ENCODE measurements at places on chromosomes 16 and 17. TPM values are rescaled to one million over a fixed set of nuclear protein-coding genes. Genes with fewer than 3 reads are reported as not detected.

- peak; percentile 81 for DNase-seq
Measured at GRCh38 chr16:4319454-4320421, 3.9 kb downstream of the GLIS2 start.

The LHX1 gene
- polyA plus RNA-seq = 10.6 TPM

DNA sequence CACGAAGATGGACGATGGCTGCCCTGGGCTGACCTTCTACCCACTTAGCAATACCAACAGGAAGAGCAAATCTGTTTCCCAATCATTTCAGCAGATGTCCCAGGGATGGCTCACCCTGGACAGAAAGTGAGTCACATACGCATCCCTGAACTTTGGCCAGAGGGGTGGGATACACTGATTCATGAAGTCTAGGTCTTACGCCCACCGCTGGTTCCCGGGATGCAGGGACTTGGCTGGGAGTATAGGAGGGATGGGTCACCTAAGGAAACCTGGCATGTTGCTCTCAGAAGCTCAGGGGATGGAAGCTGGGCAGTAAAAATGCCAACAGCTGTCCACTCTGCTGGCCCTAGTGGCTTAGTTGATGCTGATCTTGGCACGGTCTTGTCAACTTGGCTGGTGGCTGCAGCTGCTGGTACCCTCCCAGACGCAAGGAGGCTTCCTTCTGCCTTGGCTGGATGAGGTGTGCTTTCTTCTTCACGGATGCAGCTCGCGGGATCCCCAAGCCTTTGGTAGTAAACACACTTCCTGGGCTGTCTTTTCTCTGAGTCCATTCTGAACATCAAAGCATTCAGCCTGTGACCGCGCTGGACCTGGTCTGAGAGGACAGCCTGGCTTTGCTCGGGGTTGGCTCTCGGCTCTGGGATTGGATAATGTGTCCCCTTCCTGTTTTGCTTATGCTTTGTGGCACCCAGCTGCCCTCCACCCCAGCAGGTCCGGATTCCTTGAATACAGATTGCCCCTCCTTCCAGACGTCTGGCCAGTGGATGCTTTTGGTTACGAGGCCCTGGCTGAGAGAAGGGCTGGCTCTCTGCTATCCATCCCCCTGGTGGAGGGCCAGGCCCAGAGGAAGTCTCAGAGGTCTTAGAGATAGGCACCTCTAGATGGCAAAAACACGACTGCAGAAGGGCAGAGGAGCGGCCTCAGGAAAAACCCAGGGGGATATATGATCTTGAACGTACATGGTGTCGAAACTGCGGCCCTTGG lies 71.5 kb downstream of the RAP1GAP2 start:
- DNase-seq = no peak

DNA sequence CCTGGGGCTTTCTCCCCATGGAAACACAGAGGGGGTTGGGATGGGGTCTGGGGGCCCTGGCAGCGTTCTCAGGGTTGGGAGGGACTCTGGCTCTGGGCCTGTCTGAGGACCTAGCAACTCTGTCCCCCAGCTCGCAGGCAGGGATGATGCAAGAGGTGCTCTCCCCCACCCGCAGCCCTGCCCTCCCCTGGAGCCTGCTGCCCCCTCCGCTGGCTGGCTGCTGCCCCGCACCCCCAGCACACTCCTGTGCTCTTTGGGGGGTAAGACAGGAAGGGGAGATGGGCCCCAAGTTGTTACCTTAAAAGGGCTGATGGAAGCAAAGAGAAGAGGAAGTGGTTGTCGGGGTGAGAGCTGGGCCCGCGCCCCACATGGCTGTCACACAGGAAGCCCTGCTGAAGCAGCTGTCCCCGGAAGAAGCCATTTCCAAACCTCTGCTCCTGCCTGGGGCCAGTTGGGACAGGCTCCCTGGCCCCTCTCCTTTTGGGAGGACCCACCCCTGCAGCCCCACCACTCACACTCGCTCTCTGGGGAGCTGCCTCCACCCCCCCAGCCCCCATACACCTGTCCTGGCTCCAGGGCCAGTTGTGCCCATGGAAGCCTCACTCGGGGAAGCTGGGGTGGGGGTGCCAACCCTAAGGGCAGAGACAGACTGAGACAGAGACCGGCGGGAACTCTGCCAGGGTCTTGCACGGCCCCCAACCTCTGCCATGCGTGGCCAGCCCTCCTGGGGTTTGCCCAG lies 2.5 kb downstream of the CORO1A start:
- no peak for DNase-seq

GRCh38 chr17:759964-760363 lies 7.9 kb upstream of the GEMIN4 start:
- DNase-seq = no peak

DNA sequence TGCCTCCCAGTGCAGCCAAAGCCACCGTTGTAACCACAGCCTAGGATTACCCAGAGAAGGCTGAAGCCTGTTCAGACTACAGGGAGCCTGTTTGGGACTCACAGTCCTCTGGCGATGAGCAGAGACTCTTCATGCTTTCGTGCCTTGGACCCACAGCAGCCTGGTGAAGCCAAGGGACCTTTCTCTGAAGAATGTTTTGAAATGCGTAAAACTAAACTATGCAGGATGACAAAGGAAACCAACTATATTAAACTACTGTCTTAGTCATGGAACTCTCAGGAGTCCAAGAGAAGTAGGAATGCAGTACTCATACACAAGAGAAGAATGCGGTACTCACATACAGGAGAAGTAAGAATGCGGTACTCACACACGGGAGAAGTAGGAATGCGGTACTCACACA lies 20.9 kb downstream of the ABR start:
- no peak for DNase-seq

DNA sequence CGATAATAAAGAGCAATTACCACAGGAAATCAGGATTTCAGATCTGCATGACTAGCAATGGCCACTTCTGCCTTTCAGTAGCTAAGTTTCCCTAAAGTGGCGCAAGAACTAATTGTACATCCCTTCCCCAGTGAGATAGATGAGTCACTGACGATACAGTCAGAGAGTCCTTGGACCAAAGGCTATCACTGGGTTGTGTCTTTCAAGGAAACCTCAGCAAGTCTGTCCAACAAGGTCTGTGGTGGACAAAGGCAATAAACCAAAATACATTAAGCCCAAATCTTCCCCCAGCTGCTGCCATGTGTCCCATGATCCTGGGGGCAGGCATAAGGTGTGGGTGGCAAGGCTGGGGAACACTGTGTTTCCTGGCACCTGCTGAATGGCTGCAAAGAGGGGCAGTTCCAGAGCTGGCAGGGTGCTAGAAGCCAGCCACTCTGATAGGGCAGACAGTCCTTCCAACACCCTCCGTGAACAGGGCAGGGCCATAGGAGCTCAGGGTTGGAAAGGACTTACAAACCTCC lies 20.5 kb upstream of the MTMR4 start:
- DNase-seq = no peak

The SPATA32 gene
- polyA plus RNA-seq = not detected

DNA sequence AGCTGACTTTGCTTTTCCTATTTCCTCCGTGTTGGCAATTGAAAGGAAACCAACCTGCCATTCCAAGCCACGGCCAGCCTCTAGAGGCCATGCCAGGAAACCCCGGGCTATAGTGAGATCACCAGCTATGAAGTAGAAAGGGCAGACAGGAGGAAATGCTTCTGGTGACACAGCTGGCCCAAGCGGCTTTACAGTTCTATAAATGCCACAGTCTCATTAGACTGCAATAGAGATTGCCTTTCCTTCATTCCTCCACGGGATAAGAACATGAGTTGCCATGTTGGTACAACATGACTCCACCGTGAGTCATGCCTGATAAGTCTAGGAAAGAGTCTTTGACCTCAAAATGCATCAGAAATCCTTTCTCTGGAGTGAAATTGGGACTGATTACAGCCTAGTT lies 384.9 kb downstream of the GRIN2A start:
- DNase-seq = no peak

The PPP1R27 gene
- not detected for polyA plus RNA-seq

DNA sequence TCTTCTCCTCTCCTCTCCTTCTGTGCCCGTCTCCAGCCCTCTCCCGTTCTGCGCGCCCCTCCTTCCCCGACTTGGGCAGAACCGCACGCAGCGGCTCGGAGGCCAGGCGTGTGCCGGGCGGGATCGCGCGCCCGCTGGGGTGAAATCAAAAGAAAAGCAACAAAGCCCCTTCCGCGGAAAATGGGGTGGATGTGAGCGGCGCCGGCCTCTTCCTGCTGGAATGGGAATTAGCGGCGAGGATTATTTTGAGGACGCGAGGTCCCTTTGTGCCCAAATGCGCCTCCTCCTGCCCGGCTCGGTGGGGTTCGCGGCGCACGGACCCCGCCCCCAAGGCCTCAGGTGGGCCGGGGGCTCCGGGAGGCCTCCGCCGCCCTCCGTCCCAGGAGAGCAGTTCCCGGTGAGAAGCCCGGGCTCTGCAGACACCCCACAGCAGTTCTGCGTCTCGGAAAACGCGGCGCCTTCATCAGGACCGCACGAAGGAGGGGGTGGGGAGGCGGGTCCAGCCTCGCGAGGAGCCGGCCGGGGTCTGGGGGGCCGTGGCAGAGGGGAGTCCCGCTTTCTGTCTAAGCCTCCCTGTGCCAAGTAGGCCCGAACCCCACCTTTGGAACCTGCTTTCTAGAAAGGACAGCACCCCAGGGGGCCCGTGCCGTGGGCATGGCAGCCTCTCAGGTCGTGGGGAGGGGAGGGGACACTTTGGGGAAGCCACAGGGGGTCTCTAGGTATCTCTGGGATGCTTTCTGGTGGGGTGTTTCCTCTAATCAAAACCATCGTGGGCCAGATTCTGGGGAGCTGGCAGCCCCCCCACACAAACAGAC lies 91.0 kb upstream of the CBX4 start:
- no peak for DNase-seq

DNA sequence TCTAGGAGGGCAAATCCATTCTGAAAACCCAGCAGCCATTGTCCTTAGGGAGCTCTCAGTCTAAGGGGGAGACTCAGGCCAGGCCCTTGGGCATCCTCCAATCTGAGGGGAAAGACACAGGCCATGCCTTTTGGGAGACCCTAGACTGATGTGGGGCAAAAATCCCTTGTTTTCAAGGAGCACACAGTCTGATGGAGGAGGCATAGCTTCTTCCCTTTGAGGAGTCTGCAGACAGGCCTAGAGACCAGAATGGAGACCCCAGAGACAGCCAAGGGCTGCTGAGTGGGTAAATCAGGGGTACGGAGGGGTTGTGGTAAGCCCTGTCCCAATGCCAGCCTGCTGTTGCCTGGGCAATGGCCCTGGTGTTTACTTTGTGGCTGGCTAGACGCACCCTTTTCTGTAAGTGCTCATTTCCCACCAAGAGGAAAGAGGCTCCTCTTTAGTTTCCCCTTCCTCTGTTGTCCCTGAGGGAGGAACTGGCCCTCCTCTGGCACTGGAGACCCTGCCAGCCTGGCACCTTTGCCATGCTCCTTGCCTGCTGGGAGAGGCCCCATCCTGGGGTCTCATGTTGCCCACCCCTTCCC lies 19.3 kb downstream of the ARHGAP23 start:
- DNase-seq = no peak

The EIF3CL gene
- polyA plus RNA-seq = 61.0 TPM

- peak; percentile 29 for DNase-seq
Measured at GRCh38 chr17:6556121-6557039, at the start of gene PITPNM3. TSS of gene PITPNM3 (minus strand) at chr17:6556555. CDS start at chr17:6556406, 149 bp downstream.

DNA sequence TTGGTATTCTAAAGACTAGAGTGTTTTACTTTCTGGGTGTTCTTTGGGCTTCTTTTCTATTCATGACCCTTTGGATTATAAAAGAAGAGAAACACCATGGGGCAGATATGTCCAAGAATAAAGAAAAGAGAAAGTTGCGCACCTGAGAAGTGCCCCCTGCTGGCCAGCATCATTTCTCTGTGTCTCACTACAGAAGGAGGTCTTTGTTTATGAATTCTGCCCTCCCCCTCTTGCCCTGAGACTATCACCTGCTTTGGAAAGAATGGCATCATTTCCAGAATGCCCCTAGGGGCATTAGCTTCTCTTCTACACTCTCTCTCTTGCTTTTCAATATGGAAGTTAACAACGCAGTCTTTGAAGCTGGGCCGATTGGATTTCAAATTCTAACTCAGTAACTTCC lies 45.0 kb downstream of the CDH13 start:
- DNase-seq = no peak

GRCh38 chr17:36918211-36918691 lies 19.0 kb upstream of the LHX1 start:
- peak; percentile 43 for DNase-seq

DNA sequence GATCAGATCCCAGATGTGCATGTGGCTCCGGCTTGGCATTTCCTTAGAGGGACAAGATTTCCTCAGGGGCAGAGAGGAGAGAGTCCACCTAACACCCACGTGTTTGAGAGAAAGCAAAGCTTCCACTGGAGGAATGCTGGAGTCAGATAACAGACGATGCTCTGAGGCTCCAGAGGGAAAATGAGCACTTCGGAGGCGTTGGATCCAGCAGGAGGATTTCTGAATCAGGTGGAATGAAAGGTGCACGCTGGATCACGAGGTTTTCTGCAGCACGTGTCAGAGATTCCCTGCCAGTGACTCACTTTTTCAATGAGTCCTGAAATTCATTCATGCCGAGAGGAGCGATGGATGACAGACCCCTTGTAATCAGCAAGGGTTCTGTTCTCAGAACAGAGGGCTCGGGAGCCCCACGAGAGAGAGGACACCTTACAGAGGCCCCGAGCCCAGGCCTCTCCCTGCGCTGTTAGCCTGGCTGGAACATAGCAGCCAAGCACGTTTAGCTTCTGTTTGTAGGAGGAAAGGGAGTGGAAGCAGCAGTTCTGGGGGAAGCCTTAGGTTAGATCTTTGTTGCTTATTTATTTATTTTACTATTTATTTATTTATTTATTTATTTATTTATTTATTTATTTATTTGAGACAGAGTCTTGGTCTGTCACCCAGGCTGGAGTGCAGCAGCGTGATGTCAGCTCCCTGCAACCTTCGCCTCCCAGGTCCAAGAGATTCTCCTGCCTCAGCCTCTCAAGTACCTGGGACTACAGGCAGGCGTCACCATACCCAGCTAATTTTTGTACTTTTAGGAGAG lies 49.3 kb upstream of the JPH3 start:
- no peak for DNase-seq

The VMO1 gene
- 2.5 TPM for polyA plus RNA-seq

GRCh38 chr16:57747091-57747490 lies 11.5 kb downstream of the KATNB1 start:
- DNase-seq = no peak

The UBE2Z gene
- 47.5 TPM for polyA plus RNA-seq

The FOXN1 gene
- polyA plus RNA-seq = not detected

The CHST6 gene
- 0.04 TPM for polyA plus RNA-seq

- no peak for DNase-seq
Measured at GRCh38 chr16:70427786-70428177, 11.1 kb downstream of the ST3GAL2 start.

DNA sequence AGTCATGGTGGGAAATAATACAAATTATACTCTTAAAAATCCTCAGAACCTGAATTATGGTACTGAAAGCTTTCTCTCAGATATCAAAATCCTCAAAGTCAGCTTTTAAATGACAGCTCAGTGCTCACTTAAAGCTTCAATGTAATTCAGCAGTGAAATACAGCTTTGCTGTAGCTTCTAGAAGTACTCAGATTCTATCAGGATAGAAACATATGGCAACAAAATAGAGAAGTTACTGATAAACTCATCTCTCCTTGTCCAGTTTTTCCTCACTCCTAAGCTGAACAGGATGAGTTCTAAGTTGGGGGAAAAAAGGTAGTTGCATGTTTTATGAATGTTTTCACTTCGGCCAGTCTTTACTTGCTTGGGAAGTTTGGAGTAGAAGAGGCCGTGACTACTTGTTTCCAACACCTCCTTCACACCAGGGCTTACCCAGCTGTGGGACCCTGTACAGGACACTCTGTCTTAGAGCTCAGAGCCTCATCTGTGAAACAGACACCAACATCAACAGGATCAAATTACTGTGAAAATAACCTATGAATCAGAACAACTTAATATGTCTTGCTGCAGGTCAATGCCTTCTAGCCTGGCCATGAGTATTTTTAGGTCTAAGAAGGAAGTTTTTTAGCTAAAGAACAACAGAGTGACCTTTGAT lies 30.2 kb downstream of the OGFOD1 start:
- DNase-seq = peak; percentile 94

GRCh38 chr17:44044071-44044470 lies 22.4 kb downstream of the LSM12 start:
- DNase-seq = no peak

Data from kidney (tissue), 22 donors.